ENCODE measurements at places on chromosomes 6 and 20.

DNA sequence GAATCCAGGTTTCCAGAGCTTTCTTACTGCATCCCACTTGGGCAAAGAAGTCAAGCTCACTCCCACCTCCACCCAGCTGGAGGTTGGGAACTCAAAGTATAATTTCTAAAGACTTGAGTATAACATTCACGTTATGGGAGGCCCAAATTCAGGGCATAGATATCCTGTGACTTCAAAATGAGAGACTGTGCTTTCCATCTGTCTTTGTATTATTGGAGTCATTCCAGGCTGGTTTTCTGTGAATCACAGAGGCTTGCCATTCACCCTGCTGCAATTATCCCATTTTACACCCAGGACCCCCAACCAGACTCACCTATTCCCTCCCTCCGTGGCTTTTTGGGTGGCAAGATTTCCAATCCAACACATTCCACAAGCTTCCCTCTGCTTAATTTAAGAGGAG is 19.3 kb upstream of the SRC start:
- DNase-seq = no peak

- peak; percentile 33 for DNase-seq
Observed at GRCh38 chr6:1552296-1552761, 57.4 kb upstream of the FOXC1 start.

- no peak for DNase-seq
Observed at GRCh38 chr6:33661106-33661838, 40.1 kb downstream of the ITPR3 start.

DNA sequence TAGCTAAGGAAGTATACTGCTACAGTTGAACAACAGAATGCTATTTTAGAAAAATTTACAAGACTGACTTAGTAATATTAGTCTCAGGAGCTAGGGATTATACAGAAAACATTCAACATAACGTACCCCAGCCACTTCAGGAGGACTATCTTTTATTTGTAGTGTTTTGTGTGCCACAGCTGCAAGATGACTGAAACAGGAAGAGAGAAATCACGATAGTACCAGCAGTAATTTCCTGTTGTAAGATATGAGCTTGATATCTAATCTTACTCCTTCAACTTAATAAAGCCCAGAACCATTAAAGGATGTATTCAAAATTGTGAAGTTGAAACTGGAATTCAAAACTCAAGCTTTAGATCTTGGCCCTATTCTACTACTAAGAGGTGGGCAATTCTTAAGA is 42.1 kb downstream of the SLC35A1 start:
- DNase-seq = no peak

DNA sequence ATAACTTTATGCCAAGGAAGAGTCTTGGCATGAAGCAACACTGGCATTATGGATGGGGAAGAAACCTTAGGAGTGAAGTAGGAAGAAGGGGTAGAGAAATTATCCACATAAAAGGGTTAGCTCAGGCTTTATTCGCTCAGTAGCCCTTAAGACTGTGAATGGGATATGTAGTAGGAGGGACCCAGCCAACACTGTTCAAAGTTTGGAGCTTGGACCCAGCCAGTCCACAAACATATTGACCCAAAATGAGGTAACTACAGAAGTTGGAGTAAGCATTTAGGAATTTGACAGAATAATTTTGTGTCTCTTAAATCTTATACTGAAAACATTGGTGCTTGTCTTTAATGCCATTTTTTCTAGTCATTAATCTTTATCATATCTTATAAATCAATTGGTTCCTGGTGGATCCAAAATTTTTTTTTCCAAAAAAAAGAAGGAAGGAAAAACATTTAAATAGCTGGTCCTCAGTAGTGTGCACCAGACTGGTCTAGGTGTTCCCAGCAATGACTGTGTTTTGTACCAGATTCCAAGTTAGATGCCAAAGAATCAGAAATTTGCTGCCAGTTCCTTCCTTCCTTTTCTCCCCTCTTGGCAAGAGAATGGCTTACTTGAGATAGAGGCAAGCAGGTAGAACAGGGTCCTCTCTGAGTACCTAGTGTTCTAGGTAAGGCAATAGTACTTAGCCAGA is 451.8 kb upstream of the SOX4 start:
- no peak for DNase-seq

GRCh38 chr6:154410619-154411072 is 54.0 kb upstream of the IPCEF1 start:
- peak; percentile 66 for DNase-seq

- no peak for DNase-seq
Observed at GRCh38 chr6:139159016-139159415, 24.1 kb downstream of the HECA start.

DNA sequence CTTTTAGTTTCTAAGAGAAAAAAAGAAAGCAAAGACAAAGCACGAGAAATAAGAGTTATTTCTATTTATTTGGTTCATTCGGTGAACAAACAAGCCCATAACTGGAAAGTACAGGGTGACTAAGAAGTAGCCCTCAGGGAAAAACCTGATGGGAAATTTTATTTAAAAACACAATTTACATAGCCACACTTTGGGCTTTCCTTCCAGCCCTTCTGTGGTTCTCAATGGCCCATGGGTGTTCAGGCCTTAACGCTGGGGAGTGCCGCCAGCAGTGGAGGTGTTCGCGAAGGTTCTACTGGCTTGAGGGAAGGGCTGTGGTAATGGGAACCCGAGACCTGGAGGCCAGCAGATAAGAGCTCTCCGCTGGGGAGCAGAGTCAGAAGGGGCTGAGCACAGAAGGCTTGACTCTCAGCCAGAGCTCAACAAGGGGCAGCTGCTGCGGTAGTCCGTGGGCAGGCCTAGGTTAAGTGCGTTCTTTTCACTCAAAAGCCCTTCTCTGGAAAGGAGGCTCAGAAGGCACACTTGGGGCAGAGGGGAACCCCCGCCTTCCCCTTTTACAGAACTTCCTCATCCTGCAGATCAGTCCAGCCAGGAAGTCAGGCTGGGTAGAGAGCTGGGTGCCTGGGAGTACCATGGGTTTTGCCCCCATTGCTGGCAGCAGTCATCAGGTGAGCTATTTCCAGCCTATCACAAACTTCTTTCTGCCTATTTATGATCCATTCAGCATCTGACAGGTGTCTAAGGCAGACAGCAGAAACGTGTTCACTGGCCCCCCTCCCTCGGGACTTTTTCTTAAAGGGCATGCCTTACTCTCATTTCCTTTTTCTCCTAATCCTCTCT is 8.8 kb upstream of the CD83 start:
- no peak for DNase-seq

GRCh38 chr20:64044484-64045247 is 4.8 kb downstream of the SOX18 start:
- DNase-seq = peak; percentile 29

DNA sequence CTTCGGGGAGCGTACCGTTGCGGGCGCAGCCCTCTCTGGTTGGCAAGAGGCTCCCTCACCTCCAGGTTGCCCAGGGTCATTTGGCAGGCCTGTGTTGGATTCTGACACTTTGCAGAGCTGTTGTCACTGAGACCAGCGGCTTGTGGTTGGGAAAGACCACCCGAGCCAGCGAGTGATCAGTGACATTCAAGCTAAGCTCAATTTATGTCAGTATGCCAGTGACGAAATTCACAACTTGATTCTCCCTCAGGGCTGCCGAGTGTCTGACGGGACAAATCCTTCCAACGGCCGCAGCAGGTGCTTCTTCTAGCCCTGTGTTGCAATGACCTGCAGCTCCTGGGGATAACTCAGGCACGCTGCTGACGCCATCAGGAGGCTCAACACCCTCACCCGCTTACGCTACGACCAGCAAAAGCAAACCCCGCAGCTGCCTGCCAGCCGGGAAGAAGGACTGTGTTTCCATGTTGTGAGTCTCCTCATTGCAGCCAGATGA is 16.9 kb upstream of the SLC22A2 start:
- no peak for DNase-seq

GRCh38 chr6:13044390-13044789 is 283.9 kb downstream of the TBC1D7 start:
- DNase-seq = peak; percentile 38

GRCh38 chr20:19696620-19697019 is 61.4 kb upstream of the RIN2 start:
- DNase-seq = no peak
